Stimulated activated CD8-positive, alpha-beta memory T cell treated with anti-CD3 and anti-CD28 coated beads, Interleukin-4, amount 100 ng/mL, for 1 hour (primary cell): ENCODE measurements at places on chromosomes 6 and 20.

- DNase-seq = no peak
Observed at GRCh38 chr20:37416100-37416847, 70.3 kb downstream of the SRC start.

DNA sequence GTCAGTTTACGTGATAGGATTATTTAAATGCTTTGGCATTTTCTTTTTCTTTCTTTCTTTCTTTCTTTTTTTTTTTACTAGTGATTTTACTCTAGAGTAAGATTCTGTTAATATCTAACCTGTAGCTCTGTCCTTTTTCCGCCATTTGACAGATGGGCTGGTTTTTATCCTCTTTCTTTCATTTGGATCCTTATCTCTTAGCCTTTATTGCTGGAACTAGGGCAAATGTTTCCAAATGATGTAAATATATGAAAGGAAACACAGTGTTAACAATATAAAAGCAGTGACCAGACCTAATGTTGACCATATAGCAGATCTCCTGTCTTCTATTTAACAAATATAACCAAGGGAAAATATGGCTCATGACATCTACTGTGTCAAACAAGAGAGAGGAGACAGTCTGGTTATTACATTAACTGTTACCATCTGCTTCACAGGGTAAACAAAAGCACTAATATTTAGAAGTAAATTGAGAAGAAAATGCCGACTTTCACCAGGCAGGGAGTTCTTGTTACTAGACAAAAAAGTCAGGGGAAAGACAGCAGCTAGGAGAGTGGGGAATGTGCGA lies 59.8 kb upstream of the GCLC start:
- no peak for DNase-seq

GRCh38 chr6:5159162-5159561 lies 74.0 kb downstream of the PPP1R3G start:
- no peak for DNase-seq

DNA sequence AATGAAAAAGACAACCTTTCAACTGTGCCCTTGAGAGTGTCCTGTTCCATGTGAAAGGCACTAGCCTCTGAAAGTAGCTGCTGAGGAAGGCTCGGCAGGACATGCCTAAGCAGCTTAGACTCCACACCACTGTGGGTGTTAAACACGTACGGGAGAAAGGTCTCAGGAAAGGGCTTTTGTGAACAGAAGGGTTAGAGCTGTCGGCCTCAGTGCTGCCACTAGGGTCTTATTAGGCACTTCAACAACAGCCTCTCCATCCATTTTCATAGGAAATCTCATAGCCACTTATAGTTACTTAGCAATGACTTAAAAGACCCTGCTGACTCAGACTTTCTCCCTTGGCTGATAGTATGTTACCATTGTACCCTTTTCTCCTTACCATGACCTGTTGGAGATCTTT lies 662.8 kb downstream of the TBC1D32 start:
- DNase-seq = no peak

GRCh38 chr20:38218566-38218885 lies 42.0 kb downstream of the KIAA1755 start:
- no peak for DNase-seq

DNA sequence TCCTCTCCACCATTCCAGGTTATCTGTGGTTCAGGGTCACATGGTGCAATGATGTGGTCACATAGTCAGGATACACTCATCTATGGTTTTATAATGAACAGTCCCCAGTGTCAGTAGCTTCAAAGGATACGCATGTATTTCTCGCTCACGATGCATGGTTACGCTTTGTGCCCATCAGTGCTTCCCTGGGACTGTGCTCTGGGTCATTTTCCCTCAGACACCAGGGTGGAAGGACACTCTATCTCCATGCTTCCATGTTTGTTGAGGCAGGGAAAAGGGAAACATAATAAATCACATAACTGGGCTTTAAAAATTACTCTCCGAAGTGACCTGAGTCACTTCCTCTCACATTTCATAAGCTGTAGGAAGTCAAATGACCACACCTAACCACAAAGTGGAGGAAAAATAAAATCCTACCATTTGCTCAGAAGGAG lies 394.8 kb upstream of the NOX3 start:
- no peak for DNase-seq

DNA sequence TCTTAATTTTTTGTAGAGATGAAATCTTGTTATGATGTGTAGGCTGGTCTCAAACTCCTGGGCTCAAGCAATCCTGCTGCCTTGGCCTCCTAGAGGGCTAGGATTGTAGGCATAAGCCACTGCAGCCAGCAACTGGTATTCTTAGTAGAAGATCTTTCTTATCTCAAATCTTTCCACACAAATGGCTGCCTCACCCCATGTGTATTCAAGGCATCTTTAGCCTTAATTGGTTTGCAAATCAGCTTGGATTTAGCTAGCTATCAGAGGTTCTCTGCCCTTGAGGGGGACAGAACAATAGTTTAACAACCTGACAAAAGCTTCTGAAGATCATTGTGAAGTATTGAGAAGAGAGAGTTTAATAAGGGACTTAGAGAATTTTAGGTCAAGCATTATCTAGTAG lies 17.9 kb upstream of the ABRACL start:
- no peak for DNase-seq

- no peak for DNase-seq
Observed at GRCh38 chr6:42363926-42364849, 87.5 kb downstream of the TRERF1 start.

GRCh38 chr6:106629859-106630163 lies 433 bp downstream of the QRSL1 start:
- DNase-seq = no peak

GRCh38 chr6:67952121-67952520 lies 683.0 kb upstream of the ADGRB3 start:
- no peak for DNase-seq

DNA sequence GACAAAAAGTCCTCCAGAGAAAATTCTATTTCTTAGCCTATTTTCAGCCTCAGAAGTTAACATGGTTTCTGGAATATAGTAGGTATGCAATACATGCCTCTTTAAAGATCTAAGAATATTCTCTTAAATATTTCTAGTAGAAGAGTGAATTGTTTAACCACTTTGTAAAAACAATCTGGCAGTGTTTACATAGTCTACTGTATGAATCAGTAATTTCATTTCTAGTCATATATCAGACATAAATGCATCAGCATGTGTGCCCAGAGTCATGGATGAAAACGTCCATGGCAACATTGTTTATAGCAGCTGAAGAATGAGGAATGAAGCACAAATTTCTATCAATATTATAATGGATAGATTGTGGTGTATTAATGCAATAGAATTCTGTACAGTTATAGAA lies 124.9 kb downstream of the NKAIN2 start:
- DNase-seq = no peak

DNA sequence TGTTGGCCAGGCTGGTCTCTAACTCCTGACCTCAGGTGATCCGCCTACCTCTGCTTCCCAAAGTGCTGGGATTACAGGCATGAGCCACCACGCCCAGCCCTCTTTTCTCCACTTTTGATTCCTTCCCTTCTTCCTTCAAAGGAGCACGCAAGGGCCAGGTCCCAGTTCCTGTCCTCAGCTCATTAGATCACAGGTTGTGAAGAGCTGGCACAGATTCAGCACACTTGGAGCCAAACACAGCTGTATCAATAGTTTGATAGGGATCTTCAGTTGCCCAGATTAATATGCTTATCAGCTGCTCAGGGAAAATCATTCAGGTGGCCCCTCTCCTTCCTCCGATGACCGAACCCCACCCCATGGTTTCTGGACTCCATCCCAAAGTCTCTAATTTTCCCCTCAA lies 14.4 kb upstream of the SLC22A23 start:
- no peak for DNase-seq

DNA sequence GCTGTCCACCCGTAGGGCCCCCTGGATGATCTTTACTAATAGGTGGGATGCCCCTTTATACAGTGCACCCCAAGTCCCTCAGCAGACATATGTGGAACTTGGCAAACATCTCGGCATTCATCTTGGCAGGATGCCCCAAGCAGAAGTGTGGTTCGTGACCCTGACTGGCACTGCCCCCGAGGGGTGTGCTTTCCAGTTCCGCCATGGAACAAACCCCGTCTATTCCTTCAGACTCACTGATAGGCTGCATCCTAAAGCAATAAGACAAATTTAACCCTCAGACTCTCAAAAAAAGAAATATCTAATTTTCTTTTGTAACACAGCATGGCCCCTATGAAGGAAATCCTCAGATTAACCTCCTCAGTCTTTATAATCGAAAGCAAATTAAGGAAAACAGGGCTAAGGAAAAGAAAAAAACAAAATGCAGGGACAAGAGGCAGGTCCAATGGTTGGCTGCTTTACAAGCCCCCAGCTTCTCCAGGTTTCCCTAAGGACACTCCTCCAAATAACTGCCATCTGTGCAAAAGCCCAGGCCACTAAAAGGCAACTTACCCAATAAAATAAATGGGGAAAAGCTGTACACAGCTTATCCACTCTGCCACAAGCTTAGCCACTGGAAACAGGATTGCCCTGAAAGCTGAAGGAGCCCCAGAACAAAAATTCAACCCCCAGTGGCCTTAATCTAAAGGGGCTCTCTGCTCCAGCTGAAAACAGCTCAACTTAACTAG lies 30.5 kb upstream of the RIPK1 start:
- no peak for DNase-seq
